ENCODE measurements at places on chromosomes 16 and 17.
A peak's percentile ranks its signal among the peaks of the same experiment; 100 is the strongest.

- DNase-seq, result no peak
These were observed 16.1 kb downstream of the ACE start for GRCh38 chr17:63492940-63493339.

- no peak for DNase-seq
These were observed 54.4 kb downstream of the CYTH1 start for GRCh38 chr17:78727476-78728229.

DNA sequence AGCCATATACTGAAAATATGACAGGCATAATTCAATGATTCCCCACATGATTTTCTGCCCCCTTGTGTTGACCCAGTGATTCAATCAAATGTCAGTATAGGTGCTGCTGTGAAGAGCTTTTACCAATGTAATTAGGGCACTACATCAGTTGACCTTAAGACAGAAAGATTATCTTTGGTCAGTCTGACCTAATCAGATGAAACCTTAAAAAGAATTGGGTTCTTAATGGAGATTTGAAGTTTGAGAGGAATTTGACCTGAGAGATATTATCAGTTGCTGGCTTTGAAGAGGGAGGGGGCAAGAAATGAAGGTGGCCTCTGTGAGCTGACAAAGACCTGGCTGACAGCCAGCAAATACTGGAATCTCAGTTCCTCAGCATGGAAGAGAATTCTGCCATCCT, 358.7 kb upstream of the CA10 start:
- no peak for DNase-seq

- DNase-seq, result no peak
These were observed 95.2 kb upstream of the FOXF1 start for GRCh38 chr16:86414991-86415740.

DNA sequence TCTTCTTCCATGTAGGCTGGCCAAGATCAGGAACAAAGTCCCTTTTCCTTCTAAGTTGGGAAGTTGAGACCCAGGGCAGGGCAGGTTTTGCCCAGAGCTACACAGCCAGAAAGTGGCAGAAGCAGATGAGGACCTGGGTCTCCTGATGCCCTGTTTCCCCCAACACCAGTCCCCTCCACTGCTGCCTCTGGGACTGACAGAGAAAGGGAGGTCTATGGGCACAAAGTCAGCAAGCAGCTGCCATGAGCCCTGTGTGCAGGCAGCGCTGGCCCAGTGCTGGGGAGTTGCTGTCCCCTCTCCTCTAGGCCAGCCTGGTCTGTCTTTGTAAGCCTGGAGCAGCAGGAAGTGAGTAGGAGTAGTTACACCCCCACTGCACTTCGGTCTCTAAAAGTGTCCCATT, 46.9 kb upstream of the NKD1 start:
- no peak for DNase-seq

GRCh38 chr17:9239793-9240658, 218.7 kb downstream of the NTN1 start:
- DNase-seq, result peak; percentile 9

DNA sequence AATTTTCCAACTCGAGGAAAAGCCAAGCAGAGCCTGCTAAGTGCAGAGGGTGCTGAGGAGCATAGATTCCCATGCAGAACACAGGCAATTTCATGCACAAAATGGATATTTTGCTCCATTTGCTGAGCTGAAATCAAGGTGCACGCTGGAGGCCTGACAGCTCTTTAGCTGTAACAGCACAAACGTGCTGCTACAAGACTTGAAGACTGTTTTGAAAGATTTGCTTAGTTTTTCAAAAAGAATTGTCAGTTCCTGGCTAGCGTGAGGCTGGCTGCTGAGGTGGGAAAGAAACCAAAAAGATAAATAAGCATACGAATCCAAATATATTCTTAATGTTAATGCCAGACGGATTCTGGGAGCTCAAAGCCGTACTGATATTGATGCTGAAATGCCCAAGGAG, 309.0 kb upstream of the MAF start:
- no peak for DNase-seq

DNA sequence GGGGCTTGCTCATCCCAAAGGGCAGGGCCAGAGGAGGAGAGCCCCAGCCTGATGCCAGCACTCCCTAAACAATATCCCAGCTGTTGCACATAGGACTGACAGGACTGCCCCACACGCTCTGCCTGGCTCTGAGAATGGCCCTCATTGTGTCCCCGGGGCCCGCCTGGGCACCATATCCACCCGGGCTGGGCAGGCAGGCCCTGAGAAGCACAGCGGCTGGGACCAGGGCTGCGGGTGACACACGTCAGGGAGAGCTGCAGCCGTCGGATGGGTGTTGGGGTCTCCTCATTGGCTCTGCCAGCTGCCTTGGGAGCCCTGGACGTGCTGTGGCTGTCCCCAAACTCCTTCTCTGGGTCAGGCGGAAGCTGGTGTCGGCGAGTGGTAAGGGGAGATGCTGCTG, 4.2 kb downstream of the BCAR1 start:
- no peak for DNase-seq

GRCh38 chr16:84874004-84874435, 54.2 kb downstream of the CRISPLD2 start:
- no peak for DNase-seq

DNA sequence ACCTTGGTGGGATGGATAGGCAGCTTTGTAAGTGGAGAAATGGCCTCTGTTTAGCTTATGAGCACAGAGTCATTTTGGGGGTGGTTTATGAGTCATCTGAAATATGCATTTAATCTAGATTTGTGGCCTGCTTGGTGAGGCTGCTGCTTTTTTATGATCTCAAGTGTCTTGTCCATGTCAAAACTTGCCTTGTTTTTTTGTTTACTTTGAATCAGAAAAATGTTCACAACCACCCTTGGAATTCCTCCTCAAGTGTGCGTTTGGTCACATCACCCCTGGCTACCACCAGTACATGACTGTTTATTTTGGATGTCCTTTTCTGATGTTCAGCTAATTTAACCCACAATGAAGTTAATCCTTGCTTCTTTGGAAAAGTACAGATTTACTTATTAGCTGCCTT, 64.6 kb downstream of the FTO start:
- DNase-seq, result no peak

DNA sequence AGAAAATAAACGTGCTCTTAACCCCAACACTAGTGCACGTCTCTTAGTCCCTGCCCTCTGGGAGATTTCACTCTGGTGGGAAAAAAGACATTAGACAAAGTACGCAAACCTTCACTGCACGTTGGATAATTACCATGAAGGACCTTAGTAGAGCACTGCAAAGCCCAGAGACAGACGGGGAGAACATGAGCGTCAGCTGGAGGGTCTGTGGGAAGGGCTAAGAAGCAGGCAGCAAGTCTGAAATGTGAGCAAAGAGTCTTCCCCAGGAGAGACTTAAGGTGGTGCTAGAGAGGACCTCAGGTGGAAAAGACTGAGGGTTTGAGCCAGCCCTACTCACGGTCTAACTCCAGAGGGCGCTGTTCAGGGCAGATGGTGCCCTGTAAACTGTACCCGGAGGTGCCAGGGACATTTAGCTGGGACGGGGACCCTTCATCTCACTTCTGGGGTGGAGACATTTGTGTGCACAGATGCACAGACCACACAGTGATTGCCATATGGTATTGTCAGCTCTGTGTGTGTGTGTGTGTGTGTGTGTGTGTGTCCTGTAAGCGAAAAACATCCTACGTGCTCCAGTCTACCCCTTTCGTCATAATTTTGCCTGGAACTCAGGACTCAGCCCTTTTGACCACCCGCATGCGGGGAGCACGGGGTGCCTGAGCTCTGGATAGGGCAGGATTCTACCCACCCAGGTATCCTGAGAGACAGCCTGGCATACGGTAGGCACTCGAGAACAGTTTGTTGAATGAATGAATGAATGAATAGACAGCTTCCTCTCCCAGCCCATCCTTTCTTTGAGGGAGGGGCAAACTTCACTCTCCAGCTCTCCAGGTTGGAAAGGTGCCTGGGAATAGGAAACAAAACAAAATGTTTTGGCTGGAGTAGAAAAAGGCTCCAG, 10.1 kb upstream of the STAC2 start:
- DNase-seq, result no peak

GRCh38 chr17:83136156-83136555, 56.7 kb downstream of the METRNL start:
- no peak for DNase-seq

DNA sequence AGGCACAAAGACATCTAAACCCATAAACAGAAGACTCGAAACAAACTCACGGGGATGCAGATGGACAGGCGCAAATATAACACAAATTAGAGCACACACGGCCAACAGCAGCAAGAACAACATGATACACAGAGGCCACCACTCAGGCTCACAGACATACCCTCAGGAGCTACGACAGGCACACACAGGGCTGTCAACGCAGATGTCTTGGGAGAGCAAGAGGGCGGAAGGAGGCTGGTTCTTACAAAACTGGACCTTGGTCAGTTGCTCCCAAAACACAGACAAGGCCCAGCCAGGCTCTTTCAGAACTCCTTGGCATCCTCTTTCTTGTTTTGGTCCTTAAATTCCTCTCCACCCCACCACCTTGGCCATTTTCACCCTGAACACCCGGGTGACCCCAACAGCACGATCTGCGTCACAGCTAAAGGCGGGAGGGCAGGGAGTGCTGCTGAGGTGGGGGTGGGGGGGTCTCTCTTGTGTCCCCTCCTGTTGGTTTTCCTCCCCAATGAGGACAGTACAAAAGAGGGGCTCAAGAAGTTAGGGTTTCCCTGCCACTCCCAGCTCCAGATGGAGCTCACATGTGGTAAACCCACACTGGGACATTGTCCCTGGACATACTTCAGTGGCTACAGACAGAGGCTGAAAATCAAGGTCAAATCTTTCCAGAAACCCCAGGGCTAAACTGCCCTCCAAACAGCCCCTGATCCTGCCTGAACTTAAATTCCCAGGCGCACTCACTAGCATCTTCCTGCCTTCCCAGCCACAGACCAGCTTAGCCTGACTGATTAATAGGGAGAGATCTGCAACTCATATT, 221.3 kb downstream of the C16orf78 start:
- DNase-seq, result no peak

DNA sequence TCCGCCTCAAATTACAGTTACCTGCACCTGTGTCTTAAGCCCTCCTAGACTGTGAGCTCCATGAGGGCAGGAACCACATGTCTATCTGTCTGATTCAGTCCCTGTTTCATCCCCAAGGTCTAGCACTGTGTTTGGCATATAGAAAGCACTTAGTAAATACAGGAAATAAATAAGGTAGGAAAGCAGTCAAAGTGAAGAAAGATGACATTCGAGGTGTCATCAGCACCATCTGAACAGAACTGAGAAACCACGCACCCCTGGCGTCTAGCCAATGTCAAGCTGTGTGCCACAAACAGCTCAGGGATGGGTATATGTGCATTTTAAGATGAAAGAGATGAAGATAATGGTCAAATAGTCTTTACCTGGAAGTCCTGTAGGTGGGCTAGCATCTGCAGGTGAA, 79.6 kb upstream of the ATP2A3 start:
- DNase-seq, result peak; percentile 9

DNA sequence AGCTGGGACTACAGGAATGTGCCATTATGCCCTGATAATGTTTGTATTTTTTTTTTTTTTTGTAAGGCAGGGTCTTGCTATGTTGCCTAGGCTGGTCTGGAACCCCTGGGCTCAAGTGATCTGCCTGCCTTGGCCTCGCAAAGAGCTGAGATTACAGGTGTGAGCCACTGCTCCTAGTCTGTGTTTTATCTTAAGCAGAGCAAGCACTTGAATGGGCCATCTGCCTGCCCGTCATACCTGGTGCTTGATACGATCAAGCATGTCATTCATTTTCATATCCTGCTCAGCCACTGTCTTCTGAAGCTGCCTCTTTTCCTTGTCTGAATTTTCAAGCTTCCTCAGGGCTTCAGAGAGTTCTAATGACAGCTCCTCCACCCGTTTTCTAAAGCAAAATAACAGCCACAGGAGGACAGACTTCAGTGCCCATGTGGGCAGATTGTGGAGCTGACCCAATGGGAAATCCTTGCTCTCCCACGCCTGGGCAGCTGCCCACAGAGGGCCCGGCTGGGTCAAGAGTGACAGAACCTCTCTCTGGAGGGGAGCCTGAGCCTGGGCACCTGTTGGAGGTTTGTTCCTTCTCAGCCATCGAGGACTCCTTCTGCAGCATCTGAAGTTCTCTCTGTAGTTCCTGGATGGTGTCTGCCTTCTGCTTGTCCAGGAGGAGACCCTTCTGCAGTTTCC, 36.5 kb downstream of the DHX38 start:
- no peak for DNase-seq

- no peak for DNase-seq
These were observed 37.5 kb downstream of the SPECC1 start for GRCh38 chr17:20046629-20047028.

DNA sequence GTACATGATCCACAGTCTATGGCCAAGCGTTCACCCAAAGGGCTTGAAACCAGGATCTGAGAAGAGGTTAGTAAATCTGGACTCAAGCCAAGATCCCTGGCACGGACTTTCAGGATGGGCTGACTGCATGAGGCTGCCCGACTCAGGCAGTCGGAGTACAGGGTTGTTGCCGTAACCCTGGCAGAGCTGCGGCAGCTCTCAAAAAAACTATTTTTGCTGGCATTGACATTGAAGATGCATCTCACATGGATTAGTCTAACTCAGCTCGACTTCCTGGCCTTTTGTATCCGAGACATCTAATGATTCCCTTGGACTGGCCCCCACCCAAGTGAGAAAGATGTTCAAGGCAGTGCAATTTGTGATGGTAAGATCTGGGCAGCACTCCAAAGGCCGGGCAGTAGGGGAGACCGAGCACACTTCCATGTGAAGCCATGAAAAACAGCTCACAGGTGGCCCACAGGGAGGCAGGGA, 6.2 kb downstream of the SLC47A1 start:
- DNase-seq, result no peak

GRCh38 chr16:30060836-30061554, 4.6 kb upstream of the ALDOA start:
- no peak for DNase-seq

- no peak for DNase-seq
These were observed 31.9 kb upstream of the HOXB13 start for GRCh38 chr17:48760411-48760810.

- DNase-seq, result no peak
These were observed 5.9 kb downstream of the HAS3 start for GRCh38 chr16:69111216-69111875.

DNA sequence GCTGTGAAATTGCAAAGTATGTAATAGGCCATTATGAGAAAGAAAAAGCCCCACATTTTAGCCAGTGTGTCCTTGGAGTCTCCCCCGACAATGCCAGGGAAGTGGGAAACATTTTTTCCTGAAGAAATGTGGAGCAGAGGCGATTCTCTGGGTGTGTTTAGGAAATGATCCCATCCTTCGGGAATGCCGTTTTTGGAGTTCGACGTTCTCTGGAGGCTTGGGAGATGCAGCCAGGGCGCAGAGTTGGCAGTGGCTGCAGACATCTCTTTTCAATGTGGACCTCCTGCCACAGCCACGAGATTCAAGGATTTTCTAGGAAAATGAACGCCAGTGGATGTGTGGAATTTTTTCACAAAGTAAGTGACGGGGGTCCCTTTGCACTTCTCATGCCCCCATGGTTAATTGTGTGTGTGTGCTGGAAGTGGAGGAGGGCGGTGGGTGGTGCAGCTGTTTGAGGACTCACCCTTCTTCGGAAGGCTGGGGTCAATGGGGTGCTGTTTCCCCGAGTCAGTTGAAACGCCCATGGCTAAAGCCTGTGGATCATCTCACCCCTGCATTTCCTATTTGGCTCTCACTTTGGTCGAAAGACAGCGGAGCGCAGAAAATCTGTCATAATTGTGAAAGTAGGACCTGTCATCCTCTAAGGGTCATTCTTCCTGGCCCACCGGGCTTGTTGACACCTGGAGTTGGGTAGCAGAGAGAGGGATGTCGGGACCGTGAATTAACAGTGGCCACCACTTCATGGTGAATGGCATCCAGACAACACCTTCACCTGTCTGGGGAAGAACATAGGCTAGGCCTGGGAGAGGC, 73.2 kb downstream of the CMIP start:
- no peak for DNase-seq

- peak; percentile 84 for DNase-seq
These were observed 5.9 kb upstream of the CD68 start for GRCh38 chr17:7573324-7574080.

All from stimulated activated CD4-positive, alpha-beta T cell treated with anti-CD3 and anti-CD28 coated beads, Interleukin-1b, Interleukin-23, amount 100 ng/mL, for 1 hour (primary cell).